ENCODE measurements at places on chromosomes 16 and 17.

DNA sequence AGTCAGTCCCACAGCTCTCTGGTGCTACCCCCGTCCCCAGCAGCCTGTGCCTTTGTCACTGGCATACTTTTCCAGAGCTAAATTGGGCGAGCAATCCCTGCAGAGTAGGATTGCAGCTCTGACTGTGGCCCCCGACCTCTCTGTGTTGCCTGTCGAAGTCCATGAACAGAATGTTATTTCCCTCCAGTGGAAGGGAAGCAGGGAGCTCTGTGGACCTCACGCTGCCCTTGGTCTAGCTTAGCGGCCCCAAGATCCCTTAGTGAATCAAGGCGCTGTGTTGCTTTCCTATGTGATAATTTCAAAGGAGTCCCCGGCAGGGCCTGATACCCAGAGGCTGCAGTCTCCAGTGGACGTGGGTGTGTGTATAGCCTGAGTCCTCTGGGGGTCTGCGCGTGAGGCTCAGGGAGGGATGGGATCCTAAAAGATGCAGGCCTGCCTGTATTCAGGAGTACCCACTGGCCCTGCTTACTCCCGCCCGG is 15.5 kb upstream of the CD300A start:
- no peak for DNase-seq

DNA sequence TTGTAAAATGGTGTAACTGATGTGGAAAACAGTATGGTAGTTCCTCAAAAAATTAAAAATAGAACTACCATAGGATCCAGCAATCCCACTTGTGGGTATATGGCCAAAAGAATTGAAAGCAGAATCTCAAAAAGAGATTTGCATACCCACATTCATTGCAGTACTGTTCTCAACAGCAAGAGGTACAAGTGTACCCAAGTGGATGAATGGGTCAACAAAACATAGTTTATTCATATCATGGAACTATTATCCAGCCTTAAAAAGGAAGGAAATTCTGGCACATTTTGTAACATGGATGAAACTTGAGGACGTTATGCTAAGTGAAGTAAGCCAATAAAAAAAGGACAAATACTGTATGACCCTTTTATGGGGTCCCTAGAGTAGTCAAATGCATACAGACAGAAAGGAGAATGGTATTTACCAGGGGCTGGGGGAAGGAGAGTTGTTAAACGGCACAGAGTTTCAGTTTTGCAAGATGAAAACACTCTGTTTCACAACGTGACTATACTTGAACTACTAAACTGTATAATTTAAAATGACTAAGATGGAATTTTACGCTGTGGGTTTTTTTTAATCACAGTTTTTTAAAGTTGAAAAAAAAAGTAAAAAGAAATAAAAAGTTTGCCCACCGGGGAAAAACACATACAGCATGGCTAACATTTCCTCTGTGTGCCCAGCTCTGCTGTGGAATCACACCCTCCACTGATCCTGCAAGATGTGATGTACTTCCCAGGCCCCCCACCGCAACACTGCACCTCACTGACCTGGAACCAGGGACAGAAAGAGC is 6.1 kb downstream of the TVP23A start:
- no peak for DNase-seq

- no peak for DNase-seq
Observed at GRCh38 chr17:63558441-63558840, 8.2 kb downstream of the DCAF7 start.

DNA sequence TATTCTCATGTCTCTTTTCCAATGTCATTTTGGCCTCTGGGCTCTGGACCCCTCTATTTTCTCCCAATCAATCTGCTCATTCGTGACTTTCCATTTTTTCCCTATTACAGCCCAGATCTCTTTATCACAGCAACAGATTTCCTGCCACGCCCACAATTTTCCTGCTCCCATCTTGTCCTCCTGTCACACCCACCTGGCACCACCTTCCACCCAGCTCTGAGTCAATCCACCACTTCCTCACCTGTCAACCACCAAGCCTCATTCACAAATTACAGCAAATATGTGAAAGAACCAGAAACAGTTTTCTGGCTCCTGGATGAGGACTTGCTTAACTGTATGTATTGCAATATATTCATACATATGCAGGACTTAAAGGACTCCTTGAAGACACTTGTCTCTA is 311.3 kb downstream of the GRIN2A start:
- DNase-seq = no peak

GRCh38 chr16:56618138-56618537 is 7.4 kb upstream of the MT1E start:
- DNase-seq = no peak

- DNase-seq = no peak
Observed at GRCh38 chr17:61309362-61310256, 90.0 kb upstream of the TBX2 start.

GRCh38 chr16:17358355-17358754 is 112.4 kb downstream of the XYLT1 start:
- no peak for DNase-seq

GRCh38 chr17:2406271-2406902 is 5.5 kb upstream of the MNT start:
- no peak for DNase-seq

GRCh38 chr17:74733365-74734122 is 3.5 kb upstream of the RAB37 start:
- peak; percentile 32 for DNase-seq

GRCh38 chr17:79671085-79671694 is 59.6 kb upstream of the ENPP7 start:
- DNase-seq = no peak

DNA sequence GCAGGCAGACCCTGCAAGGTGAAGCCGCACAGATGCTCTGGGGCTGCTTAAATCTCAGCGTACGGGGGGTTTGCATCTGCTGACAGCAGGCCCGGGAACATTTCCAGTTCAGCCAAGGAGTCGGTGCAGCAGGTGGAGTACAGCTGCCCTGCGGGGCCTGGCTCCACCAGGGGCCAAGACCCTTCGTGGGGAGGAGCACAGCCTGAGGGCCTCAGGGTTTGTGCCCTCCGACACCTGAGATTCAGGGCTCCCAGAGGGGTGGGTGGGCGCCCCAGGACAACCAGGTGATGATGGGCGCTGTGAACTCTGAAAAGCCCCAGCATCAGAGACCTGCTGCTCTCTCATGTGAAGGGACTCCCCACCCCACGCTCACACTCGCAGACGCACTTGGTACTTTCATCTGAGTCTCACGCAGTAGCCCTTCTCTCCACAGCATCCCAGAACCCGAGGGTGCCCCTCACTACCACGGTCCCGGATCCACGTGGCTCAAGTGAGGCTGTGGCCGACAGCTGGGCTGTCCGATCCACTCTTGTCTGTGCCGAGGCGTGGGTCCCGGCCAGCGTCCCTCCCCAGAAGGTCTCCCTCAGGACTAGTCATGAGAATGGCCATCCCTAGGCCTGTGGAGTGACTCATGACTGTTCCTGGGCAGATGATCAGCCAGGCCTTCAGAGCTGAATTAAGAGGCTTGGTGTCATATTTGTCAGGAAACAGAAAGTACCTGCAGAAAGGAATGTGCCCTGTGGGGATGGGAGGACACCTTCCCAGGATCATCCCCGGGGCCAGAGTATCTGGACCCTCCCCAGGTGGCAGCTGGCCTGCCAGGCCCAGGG is 29.6 kb downstream of the ACSF3 start:
- no peak for DNase-seq

DNA sequence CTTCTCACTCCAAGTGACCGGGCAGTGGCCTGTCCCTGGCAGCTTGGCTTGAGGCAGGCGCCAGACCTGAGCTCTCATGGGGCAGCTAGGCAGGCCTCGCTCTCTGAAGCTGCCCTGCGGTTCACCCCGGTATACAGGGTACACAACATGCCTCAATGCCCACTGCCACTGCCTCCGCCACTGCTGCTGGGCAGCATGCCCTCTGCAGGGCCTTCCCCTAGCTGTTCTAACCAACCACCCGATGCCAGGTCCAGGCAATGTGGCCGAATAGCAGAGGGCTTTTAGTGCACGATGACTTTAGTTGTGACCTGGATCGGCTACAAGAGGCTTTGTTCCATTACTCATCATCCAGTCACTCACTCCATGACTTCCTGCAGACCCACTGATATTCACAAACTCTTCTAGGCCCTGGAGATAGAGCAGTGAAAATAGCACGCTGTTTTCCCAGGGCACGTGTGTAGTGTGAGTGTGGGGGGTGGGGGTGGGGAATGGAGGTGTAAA is 19.7 kb downstream of the CDC42EP4 start:
- no peak for DNase-seq

- no peak for DNase-seq
Observed at GRCh38 chr16:66477028-66477515, 50.0 kb downstream of the BEAN1 start.

GRCh38 chr16:66905633-66906539 is 12.8 kb downstream of the CDH16 start:
- DNase-seq = peak; percentile 19

DNA sequence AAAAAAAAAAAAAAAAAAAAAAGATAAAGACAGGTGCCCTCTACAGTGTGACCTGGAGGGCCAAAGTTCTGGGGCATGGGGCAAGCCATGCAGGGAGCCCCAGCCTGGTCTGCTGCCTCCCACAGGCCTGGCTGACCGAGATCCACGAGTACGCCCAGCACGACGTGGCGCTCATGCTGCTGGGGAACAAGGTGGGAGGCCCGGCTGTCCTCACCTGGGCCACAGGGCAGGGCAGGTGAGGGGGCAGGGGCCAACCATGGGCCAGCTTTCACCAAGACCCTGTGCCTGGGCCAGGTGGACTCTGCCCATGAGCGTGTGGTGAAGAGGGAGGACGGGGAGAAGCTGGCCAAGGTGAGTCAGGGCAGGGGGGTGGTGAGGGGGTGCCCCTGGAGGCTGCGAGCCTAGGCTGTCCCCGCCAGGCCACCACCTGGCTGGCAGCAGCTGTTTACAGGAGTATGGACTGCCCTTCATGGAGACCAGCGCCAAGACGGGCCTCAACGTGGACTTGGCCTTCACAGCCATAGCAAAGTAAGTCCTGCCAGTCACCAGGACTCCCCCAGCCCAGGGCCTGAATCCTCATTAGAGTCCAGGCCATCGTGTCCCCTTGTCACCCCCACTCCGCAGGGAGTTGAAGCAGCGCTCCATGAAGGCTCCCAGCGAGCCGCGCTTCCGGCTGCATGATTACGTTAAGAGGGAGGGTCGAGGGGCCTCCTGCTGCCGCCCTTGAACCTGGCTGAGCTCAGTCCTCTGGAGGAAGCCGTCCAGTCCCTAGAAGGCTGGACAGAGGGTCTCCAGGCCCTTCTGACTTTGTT is 2.7 kb upstream of the TRAF7 start:
- DNase-seq = peak; percentile 28

GRCh38 chr16:83100679-83101078 is 473.9 kb downstream of the CDH13 start:
- no peak for DNase-seq

- DNase-seq = peak; percentile 81
Observed at GRCh38 chr17:7356072-7356549, 1.2 kb downstream of the TMEM95 start.

GRCh38 chr16:28254158-28254557 is 38.2 kb upstream of the SBK1 start:
- DNase-seq = no peak

DNA sequence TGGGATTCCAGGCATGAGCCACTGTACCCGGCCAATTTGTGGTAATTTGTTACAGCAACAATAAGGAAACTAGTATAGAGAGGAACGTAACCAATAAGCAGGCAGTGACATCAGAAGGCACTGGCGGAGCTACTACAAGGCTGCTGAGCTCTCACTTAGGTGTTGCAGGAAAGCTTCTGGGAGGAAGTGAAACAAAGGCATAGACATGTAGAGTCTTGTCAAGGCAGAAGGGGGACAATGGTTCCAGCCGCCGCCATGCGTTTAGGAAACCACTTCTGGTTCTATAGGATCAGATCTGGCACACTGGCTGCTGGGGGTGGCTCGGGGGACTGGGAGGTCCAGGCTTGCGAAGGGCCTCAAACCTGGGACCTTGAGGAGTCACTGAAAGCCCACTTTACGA is 9.4 kb upstream of the CPSF4L start:
- no peak for DNase-seq

DNA sequence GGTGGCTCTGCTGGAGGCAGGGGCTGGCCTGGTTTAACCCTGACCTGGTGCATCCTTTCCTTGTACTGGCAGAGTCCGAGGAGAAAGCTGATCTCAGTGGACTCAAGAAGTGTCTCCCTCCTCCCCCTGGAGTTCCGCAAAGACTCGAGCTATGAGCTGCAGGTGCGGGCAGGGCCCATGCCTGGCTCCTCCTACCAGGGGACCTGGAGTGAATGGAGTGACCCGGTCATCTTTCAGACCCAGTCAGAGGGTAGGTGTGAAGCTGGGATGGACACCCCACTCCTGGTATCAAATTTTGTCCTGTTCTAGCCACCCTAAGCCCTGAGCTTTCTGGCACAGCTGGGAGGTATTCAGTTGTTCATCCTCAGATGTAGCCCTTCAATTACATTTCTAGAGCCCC is 42.5 kb downstream of the IL21R start:
- no peak for DNase-seq

GRCh38 chr16:4212211-4212933 is 29.5 kb downstream of the SRL start:
- DNase-seq = peak; percentile 11

DNA sequence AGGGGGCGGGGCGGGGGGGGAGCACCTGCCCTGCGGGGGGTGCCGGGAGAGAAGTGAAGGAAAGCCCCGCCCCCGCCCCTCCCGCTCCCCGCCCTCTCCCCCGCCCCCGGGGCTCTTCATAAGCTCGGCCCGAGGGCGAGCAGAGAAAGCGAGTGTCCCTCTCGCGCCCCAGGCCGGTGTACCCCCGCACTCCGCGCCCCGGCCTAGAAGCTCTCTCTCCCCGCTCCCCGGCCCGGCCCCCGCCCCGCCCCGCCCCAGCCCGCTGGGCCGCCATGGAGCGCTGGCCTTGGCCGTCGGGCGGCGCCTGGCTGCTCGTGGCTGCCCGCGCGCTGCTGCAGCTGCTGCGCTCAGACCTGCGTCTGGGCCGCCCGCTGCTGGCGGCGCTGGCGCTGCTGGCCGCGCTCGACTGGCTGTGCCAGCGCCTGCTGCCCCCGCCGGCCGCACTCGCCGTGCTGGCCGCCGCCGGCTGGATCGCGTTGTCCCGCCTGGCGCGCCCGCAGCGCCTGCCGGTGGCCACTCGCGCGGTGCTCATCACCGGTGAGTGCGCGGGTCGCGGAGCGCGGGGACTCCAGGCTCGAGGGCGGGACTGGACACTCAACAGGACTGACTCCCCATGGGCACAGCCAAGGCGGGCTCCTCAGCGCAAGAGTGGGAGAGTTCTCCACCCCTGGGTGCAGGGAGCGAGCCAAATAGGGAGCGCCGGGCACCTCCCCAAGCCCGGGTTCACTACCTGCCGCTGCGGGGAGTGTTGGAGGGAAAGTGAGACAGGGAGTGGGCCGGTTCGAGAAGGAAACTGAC is at the start of gene HSD11B2:
TSS of gene HSD11B2 (plus strand) at position 145 of the 798 bp plus-strand sequence. CDS start at position 273, 128 bp downstream.
- peak; percentile 34 for DNase-seq

DNA sequence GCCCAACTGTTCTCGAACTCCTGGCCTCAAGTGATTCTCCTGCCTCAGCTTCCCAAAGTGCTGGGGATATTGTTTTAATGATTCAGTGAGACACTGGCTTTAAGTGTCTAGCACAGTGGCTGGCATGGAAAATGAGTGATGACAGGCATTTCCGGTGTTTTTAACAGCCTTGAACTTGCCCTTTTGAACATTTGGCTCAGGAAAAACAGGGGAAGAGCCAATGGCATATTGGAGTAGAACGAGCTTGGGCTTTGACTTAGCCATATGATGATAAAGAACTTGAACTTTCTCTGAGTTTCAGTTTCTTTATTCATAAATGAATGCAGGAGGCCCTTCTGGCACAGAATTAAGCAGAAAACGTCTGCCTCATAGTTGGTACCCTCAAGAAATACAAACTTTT is 145.0 kb upstream of the HS3ST4 start:
- DNase-seq = no peak
